Fibroblast of skin of abdomen (primary cell): ENCODE measurements at places on chromosomes 12 and 14.

DNA sequence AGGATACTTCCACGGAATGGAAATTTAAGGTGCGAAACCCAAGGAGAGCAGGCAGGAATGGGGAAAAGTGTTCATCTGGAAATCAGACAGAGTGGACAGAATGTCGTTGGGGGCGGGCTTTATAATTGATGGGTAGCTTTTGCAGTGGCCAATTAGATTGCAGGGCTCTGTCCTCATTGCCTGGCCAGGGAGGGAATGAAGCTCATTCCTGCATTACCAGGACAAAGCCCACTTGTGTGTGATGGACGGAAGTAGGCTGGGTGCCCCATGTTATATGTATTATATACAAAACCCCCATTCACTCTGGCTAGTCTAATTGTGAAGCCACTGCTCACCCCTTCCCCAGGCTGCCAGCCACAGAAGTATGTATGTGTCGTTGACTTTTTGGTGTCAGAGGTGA is 23.6 kb downstream of the ZNF664 start:
- no peak for DNase-seq

GRCh38 chr12:104669089-104669721 is 212.5 kb downstream of the CHST11 start:
- no peak for DNase-seq

DNA sequence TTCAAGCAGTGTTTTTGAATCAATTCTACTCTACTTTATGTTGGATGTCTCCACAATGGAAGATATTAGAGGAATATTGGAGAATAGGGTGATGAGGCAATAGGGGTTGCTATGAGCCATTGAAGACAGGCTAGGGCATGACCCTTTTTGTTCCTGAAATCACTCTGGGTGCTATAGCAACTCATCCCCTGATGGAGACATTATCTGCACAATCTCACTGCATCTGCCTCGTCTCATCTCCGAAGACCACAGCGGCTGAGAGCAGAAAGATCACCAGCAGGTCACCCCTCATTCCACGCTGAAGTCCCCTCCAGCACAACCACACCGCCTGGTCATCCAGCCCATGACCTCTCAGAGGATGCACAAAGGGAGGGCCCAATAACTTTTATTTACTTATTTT is 150.4 kb upstream of the TMEM132C start:
- no peak for DNase-seq

- DNase-seq, result peak; percentile 65
These were observed 486 bp upstream of the AKT1 start for GRCh38 chr14:104795781-104796686.

DNA sequence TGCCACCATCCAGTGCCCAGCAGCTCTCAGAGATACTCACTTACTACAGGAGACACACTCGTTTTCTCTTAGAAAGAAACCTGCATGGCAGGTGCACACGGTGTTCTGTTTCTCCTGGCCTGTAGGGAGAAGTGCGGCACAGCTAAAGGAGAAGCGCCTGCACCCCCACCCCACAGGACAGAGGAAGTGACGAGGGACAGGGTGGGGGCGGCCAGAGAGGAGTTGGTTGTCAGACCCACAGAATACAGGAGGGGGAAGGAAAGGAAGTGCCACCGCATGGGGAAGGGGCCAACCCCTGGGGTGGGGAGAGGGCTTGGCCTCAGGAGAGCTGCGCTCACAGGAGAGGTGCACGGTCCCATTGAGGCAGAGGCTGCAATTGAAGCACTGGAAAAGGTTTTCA is 8.8 kb downstream of the TNFRSF1A start:
- no peak for DNase-seq

GRCh38 chr12:19323805-19324204 is 115.5 kb upstream of the AEBP2 start:
- DNase-seq, result no peak

DNA sequence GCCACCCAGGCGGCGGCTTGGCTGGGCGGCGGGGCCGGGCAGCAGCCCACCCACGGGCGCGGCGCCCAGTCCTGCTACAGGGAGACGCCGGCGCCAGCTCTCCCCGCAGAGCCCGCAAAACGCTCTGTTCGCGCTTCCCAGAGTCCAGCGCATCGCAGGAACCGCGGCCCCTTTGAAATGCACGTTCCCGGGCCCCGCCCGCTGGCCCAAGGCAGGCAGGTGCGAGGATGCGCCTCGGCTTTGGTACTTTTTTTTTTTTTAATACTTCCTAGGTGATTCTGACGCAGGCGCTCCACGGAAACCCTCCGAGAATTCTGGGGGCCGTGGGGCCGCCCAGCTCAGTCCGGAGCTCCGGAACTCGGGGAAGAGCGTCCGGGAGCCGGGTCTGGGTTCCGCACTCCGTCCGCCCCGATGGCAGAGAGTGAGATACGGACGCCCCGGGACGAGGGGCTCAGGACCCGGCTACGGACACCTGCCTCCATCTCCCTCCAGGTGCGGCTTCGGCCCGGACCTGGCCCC is 483 bp downstream of the POC1B start:
- DNase-seq, result no peak

DNA sequence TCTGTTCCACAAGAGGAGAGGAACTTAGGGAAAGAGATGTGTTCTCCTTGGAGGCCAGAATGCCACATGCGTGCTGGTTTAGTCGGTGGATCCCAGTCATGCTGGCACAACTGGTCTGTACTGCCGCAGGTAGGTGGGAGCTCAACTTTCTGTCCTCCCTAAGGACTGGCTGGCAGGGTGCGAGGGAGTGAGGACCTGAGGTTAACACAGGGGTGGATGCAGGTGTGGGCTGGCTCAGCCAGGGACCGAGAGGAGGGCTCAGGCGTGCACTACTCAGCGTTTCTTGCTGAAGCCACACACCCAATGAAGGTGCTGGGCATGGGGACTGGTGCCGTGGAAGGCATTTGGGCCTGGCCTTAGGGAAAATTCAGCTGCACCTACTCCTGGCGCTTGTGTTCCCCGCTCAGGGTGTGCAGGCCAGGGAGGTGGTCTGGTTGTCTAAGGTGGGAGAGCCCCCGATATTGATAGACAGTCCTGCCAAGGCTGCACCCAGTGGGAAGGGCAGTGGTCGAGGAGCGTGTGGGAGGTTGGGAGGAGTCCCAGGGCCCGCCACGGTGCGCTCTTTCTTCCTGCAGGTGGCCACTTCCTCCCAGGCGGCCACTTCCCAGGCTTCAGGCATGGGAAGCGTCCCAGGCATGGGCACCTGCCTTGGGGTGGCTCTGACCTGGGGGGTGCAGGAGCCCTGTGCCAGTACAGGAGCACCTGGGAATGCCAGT is 138.4 kb downstream of the ADGRD1 start:
- DNase-seq, result no peak

GRCh38 chr12:93970900-93971688 is 177.3 kb upstream of the PLXNC1 start:
- DNase-seq, result no peak

DNA sequence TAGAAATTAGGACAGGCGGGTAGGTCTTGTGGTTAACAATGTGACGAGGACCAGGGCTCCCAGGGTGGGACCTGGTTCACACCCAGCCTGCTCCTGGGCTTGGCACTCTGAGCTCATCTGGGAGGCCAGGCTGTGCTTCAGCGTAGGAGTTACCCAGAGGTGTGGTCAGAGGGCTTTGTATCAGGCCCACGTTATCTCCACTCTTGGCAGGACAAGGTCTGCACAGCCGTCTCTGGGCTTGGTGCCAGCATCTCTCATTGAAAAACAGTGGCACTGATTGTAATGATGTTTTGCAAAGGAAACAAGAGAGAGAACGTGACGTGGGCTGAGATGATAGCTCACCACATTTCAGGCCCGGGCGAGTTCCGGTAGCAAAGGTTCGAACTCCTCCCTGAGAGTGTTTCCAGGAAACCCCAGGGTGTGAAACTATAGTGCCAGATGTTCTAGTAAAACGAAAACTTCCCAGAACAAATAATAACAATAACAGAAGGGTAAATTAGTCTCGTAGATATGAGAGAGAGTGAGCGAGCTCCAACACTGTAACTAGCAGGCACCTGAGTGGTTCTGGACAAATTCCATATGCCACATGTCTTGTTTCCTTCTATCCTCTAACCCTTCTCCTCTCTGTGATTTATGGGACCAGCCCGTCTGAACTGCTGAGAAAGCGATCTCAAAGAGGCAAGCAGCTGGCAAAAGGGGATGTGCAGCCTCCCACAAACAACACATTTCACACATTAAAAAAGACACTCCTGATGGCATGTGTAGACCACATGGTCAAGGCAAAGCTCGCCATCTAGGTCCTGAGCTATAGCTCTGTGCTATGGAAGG is 227.3 kb downstream of the KTN1 start:
- peak; percentile 36 for DNase-seq

- DNase-seq, result no peak
These were observed 120.9 kb downstream of the TMEM132C start for GRCh38 chr12:128387811-128388422.

DNA sequence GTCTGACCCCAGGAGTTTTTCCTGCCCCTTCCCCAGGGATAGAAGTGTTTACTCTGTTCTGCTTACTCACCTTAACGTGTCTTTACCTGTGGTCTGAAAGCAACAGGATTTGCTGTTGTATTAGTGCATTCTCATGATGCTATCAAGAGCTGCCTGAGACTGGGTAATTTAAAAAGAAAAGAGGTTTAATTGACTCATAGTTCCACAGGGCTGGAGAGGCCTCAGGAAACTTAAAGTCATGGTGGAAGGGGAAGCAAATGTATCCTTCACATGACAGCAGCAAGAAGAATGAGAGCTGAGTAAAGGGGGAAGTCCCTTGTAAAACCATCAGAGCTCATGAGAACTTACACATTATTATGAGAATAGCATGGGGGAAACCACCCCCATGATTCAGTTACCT is 240.4 kb downstream of the SNAPC1 start:
- DNase-seq, result no peak

DNA sequence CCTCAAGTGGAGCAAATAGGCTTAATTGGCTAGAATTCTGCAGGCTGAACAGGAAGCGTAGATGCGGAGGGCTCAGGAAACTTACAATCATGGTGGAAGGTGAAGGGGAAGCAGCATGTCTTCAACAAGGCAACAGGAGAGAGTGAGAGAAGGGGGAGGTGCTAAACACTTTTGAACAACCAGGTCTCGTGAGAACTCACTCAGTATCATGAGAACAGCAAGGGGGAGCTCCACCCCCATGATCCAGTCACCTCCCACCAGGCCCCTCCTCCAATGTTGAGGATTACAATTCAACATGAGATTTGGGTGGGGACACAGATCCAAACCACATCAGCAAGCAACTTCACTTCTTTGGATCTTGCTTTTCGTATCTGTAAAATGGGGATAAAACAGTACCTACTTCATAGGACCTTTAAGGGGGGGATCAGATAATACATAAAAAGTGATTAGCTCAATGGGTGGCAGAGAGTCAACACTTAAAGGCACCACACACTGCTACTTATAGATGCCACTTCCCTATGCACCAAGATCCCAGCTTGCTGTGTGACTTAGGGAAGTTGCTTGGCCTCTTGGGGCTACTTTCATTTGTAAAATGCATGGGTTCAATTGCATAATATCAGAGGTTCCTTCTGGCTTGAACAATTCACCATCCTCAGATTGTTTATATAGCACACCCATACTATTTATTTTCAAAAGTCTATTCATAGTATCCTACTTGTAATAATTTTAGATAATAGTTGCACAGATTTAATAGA is 184.8 kb upstream of the RPH3A start:
- no peak for DNase-seq

- DNase-seq, result no peak
These were observed 93.5 kb downstream of the PPP1R12A start for GRCh38 chr12:79841248-79841877.

DNA sequence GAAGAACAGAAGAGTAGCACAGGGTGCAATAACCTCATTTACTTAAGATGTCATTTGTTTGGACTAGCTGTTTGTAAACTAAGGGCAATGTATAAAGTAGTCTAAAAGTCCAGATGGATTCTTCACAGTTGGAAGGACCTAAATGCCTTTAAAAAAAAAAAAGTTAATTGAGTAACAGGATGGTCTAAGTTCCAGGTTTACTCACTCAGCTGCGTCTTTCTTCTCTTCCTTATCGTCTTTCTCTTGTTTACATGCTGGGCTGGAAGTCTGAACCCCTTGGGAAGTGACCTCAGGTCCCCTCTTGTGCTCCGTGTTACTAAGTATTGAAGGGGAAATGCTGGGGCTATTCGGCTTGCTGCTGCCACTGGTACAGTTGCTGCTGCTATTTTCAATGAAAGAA is 82.5 kb downstream of the SH2B3 start:
- DNase-seq, result no peak

DNA sequence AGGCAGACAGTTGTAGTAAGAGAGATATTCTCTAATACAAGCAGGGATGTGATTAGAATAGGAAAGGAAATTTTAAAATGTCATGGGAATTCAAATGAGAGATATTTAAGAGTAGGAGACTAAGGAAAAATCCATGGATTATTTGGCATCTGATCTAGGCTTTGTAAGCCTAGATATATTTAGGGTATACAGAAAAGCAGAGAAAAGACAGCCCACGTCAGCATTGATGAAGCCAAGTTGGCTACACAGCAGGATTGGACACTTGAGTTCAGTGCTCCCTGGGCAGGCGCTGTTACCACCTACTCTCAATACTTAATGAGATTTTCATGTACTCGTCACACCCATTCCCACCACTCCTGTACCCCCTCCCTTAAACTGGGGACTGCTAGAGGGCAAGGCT is 1.7 kb upstream of the KCNJ8 start:
- no peak for DNase-seq

- peak; percentile 31 for DNase-seq
These were observed 991 bp upstream of the RCOR1 start for GRCh38 chr14:102591372-102591943.

DNA sequence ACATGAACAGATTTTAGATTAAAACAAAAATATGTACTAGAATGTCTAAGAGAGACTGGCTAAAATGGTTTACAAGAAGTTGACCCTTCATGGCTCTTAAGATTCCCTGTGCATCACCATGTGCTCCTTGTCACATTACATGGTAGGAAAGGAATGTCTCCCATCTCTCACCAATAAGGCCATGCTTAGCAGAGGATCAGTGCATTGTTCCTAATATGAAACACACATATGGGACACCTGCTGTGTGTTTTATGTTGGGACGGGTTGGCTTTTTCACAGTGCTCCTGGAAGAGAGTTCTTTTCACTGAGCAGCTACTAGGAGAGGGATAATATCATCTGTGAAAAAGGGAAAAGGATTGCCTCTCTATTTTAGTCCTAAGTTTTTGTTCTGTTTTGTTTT is 9.6 kb downstream of the PFKM start:
- no peak for DNase-seq

GRCh38 chr12:68871921-68872320 is 61.0 kb downstream of the CPM start:
- no peak for DNase-seq

DNA sequence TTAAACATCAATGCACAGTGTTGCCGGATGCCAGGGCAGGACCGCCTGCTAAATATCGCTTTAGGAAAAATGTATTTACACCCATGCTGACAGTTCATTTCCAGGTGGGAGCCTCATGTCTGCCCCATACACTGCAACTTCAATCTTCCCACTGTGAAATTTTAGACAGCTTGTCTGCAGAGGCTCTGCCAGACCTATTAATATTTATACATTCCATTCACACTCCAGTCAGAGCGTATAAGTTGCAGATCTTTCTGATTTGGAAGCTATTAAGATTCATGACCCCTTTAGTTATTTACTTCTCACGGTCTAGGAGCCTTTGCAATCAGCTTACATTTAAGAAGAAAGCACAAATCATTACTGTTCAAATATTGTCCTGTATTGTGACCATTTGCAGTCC is 357.4 kb downstream of the ATP23 start:
- DNase-seq, result peak; percentile 26

GRCh38 chr12:25843976-25844375 is 114.5 kb upstream of the RASSF8 start:
- no peak for DNase-seq

- no peak for DNase-seq
These were observed 1.7 kb upstream of the TMPO start for GRCh38 chr12:98513379-98514322.

GRCh38 chr14:83379436-83379835 is 1845.8 kb upstream of the SEL1L start:
- no peak for DNase-seq
